Effector memory CD8-positive, alpha-beta T cell (primary cell): ENCODE measurements at places on chromosomes 16 and 17.

GRCh38 chr17:66612993-66613392 lies 221.9 kb upstream of the CACNG5 start:
- H3K27me3 ChIP-seq = no peaks in the 10 kb centered on the region
- no peak overlapping the region for H3K27ac ChIP-seq
- H3K36me3 ChIP-seq = peaks cover 6% of the 10 kb centered on the region
- DNase-seq = no peak

GRCh38 chr16:82832821-82833220 lies 206.1 kb downstream of the CDH13 start:
- no peak overlapping the region for H3K4me3 ChIP-seq
- H3K27ac ChIP-seq = no peak overlapping the region
- no peaks in the 10 kb centered on the region for H3K4me1 ChIP-seq
- H3K36me3 ChIP-seq = peaks cover 3% of the 10 kb centered on the region

DNA sequence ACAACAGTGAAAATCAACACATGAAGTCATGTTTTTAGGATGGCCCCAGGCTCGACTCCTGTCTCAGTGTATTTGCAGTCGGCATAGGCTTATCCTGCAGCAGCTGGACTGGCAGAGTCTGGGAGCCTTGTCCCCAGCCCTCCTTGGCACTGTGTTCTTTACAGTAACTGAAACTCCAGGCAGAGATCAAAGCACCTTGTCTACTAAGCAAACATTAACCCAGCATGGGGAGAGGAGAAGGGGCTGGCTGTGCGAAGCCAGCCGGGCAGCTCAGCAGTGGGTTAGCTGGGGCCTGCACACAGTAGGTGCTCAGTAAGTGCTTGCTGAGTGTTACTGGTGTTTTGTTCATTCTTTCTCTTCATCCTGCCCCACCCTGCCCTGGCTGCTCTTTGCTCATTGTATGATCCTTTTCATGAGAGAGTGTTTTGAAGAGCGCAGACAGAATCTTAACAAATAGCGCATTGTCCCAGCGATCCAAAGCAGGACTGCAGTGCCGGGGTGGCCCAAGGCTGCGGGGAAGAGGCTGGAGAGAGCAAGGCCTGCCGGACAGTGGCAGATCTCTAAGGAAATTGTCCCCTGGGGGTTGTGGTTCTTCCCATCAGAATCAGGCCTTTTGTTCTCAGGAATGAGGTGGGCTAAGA lies 23.5 kb upstream of the ITGB4 start:
- H3K36me3 ChIP-seq = peaks cover 76% of the 10 kb centered on the region
- DNase-seq = no peak
- no peak overlapping the region for H3K4me3 ChIP-seq
- H3K27ac ChIP-seq = no peak overlapping the region
- H3K4me1 ChIP-seq = no peaks in the 10 kb centered on the region
- H3K27me3 ChIP-seq = no peaks in the 10 kb centered on the region

DNA sequence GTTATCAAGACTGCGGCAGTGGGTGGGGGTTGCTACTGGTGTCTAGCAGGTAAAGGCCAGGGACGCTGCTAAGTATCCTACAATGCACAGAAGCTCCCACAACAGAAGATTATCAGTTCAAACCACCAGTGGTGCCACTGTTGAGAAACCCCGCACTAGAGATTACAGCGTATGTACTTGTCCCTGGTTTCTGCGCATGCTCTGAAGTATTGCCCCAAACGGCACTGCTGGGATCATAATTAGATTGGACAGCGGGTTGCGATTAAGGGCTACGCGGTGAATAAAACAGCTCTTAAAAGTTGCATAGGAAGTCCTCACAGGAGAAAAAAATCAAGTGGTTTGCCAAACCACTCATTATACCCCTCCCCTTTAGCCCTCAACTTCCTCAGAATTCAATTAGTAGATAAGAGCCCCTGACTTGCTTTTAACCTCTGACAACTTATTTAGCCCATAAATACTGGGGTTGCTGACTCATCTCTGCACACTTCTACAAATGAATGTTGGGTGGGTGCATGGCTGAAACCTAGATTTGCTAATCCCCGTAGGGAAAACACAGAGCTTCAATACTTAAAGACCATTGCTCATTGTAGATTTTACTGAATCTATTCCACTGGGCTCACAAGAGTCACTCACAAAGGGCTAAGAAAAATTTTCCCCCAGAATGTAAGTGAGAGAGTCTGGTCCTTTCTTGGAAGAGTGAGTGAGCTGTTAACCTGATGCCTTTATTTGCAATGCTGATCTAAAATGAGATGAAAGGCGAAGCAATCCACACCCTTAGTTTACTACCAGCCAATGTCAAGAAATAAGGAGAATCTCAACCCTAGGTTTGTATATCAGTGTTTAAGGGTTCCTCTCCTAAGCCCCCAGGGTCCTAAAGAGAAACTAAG lies 91.8 kb downstream of the RGS9 start:
- H3K4me1 ChIP-seq = peaks cover 34% of the 10 kb centered on the region
- H3K27me3 ChIP-seq = no peaks in the 10 kb centered on the region
- peaks cover 5% of the 10 kb centered on the region for H3K36me3 ChIP-seq
- DNase-seq = peak; percentile 23
- H3K4me3 ChIP-seq = peak overlapping the region; percentile 64
- peak overlapping the region; percentile 85 for H3K27ac ChIP-seq

- H3K27ac ChIP-seq = peak overlapping the region; percentile 44
- peaks cover 2% of the 10 kb centered on the region for H3K4me1 ChIP-seq
- peaks cover 2% of the 10 kb centered on the region for H3K36me3 ChIP-seq
- DNase-seq = no peak
- H3K4me3 ChIP-seq = no peak overlapping the region
- H3K27me3 ChIP-seq = peaks cover 8% of the 10 kb centered on the region
Observed at GRCh38 chr17:19546289-19547065, 12.8 kb downstream of the SLC47A1 start.

DNA sequence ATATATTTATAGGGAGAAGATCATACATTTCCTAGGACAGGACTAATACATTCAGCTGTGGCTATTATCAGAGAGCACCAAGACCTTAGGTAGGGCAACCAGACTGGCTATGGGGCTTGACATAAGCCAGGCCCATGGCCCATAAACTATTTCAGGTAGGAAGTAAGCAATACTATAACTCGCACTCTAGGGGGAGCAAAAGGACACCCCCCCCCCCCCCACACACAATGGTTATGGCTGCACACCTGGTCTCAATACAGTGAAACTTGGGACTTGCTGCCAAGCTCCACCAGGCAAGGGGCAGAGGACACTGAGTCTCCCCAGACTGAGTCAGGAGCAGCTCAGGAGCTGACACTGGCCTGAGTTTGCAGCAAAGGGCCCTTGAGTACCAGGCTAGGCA lies 348.9 kb upstream of the ASIC2 start:
- DNase-seq = no peak
- no peak overlapping the region for H3K27ac ChIP-seq
- H3K4me3 ChIP-seq = no peak overlapping the region
- H3K36me3 ChIP-seq = no peaks in the 10 kb centered on the region
- H3K4me1 ChIP-seq = peaks cover 7% of the 10 kb centered on the region
- H3K27me3 ChIP-seq = peaks cover 34% of the 10 kb centered on the region

DNA sequence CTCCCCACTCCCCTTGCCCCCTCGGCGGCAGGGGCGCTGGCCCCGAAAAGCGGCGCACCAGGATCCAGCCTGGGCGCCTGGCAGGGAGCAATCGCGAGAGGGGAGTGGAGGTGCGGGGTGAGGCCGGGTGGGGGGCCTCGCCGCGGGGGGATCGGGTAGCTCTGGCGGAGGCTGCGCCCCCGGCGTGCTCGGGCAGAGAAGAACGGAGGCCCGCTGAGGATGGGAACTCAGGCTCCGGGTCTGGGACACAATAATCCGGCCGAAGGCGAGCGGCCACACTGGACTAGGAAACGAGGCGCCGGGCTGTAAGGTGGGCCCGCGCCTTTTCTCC lies 721 bp upstream of the PCGF2 start:
- H3K27me3 ChIP-seq = peaks cover 70% of the 10 kb centered on the region
- no peak overlapping the region for H3K27ac ChIP-seq
- no peak for DNase-seq
- peak overlapping the region; percentile 86 for H3K4me3 ChIP-seq
- peaks cover 29% of the 10 kb centered on the region for H3K36me3 ChIP-seq
- peaks cover 30% of the 10 kb centered on the region for H3K4me1 ChIP-seq

GRCh38 chr16:17374668-17375255 lies 96.0 kb downstream of the XYLT1 start:
- H3K4me1 ChIP-seq = peaks cover 50% of the 10 kb centered on the region
- peaks cover 8% of the 10 kb centered on the region for H3K36me3 ChIP-seq
- no peaks in the 10 kb centered on the region for H3K27me3 ChIP-seq
- H3K27ac ChIP-seq = no peak overlapping the region
- no peak for DNase-seq

GRCh38 chr16:22685459-22685830 lies 128.5 kb upstream of the HS3ST2 start:
- DNase-seq = no peak
- peaks cover 12% of the 10 kb centered on the region for H3K27me3 ChIP-seq
- peaks cover 6% of the 10 kb centered on the region for H3K4me1 ChIP-seq

DNA sequence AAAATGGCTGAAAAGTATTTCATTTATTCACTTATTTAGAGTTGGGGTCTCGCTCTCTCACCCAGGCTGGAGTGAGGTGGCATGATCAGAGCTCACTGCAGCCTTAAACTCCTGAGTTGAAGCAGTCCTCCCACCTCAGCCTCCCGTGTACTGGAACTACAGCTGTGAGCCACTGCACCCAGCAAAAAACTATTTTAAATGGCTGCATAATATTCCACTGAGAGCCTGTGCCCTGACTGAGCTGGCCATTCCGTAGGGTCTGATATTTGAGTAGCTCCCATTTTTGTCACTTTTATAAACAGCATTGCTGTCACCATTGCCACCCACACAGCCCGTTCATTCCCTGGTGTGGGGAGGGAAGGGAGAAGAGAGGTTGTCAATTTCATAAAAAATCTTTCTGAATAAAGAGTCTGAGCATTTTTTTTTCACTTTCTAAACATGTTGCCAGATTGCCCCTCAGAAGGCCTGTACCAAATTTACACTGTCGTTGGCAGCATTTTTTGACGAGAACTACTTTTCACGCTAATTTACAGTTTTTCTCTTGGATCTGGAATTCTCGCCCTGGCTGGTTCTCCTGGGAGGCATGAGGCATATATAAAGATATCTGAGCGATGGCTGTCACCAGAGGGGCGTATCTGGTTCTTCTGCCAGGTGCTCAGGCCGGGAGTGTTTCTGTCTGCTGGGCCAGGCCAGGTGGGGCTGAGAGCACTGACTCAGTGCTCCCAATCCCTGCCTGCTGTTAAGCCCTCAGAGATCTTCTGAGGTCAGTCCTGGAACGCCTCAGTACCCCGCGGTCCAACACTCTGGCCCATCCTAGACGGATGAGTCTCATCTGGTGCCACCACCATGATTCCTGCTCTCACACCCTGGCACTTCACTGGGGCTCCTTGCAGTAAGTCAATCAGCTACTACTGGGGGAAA lies 7.2 kb upstream of the KIFC3 start:
- H3K4me1 ChIP-seq = peaks cover 42% of the 10 kb centered on the region
- peaks cover 11% of the 10 kb centered on the region for H3K36me3 ChIP-seq
- H3K27ac ChIP-seq = peak overlapping the region; percentile 92
- DNase-seq = no peak
- H3K4me3 ChIP-seq = peak overlapping the region; percentile 78
- H3K27me3 ChIP-seq = no peaks in the 10 kb centered on the region

DNA sequence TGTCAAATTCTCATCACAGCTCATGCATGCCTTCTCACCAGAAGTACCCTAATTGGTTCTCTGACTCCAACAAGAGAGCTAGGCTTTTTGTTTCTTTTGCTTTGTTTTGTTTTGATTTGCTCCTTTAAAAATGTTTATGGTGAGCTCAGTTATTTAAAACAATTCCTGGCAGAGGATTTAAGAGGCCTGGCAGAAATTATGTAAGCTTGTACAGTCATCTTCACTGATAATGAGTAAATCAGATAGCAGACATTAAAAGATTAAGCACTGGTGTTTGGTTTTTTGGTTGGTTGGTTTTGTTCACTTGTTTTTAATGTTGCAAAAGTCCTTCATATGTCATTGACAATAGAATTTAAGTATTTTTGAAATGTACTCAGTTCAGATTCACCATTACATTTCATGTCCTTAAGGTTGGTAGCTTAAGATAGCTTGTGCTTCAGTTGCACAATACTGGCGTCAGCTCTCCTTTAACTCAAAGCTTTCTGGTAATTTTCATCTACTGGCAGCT lies 378.9 kb downstream of the CDH13 start:
- DNase-seq = no peak
- peaks cover 39% of the 10 kb centered on the region for H3K27me3 ChIP-seq
- no peak overlapping the region for H3K4me3 ChIP-seq
- H3K27ac ChIP-seq = no peak overlapping the region
- H3K4me1 ChIP-seq = no peaks in the 10 kb centered on the region

DNA sequence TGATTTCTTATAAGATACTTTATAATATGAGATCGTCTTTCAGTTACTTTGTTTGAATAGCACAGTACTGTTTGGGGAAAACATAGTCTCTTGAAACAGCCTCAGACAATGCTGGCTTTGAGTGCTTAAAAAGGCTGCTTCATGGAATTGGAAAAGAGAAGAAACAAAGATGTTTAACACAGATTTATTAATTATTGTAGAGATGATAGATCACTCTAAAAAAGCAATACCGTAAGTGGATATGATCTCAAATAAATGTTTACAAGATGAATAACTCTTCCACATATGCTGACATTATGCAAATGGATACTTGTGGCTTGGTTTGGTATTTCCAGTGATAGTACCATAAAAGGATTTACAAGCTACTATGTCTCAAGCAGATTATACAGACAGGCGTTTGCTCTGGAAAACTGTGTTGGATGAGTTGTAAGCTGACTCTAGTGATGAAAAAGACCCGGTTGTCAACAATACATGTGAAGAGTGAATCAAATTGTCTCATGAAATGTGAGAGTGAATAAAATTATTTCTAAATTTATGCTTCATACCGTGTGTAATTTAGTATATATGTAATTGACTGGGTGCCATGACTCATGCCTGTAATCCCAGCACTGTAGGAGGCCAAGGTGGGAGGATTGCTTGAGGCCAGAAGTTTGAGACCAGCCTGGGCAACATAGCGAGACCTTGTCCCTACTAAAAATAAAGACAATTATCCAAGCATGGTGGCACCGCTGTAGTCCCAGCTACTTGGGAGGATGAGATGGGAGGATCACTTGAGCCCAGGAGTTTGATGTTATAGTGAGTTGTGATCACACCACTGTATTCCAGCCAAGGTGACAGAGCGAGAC lies 105.4 kb downstream of the FTO start:
- no peaks in the 10 kb centered on the region for H3K27me3 ChIP-seq
- no peak overlapping the region for H3K4me3 ChIP-seq
- no peak for DNase-seq
- peak overlapping the region; percentile 52 for H3K27ac ChIP-seq
- peaks cover 16% of the 10 kb centered on the region for H3K4me1 ChIP-seq
- peaks cover 6% of the 10 kb centered on the region for H3K36me3 ChIP-seq

DNA sequence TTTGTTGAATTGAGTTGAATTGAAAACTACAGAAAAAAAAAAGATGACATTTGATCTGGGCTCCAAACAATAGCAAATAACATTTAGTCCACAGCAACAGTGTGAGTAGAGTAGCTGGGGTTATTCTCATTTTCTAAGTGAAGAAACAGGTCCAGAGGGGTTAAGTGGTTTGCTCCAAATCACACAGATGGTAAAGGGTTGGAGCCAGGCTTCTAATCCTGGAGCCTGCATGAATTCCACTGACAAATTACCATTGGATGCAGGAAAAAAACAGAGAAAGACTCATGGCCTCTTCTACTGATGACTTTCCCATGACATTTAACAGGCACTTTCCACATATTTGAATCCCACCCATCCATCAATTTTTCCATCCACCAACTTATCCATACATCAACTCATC lies 182.4 kb downstream of the HS3ST4 start:
- H3K4me1 ChIP-seq = no peaks in the 10 kb centered on the region
- H3K36me3 ChIP-seq = no peaks in the 10 kb centered on the region
- no peak for DNase-seq
- no peak overlapping the region for H3K4me3 ChIP-seq
- H3K27ac ChIP-seq = no peak overlapping the region

GRCh38 chr16:12403746-12404658 lies 399.7 kb downstream of the CPPED1 start:
- H3K4me1 ChIP-seq = no peaks in the 10 kb centered on the region
- H3K27ac ChIP-seq = no peak overlapping the region
- no peak for DNase-seq
- H3K27me3 ChIP-seq = no peaks in the 10 kb centered on the region
- peaks cover 21% of the 10 kb centered on the region for H3K36me3 ChIP-seq
- no peak overlapping the region for H3K4me3 ChIP-seq
